Karpas-422 (cell line): ENCODE measurements at places on chromosomes 4 and X. TPM values are rescaled to one million over a fixed set of nuclear protein-coding genes. Genes with fewer than 3 reads are reported as not detected.

GRCh38 chr4:151824656-151825055, 63.8 kb upstream of the GATB start:
- DNase-seq: no peak

SYN1 gene
- not detected in 2 replicates for total RNA-seq

- DNase-seq: no peak
Observed at GRCh38 chrX:17805120-17805519, 56.0 kb downstream of the RAI2 start.

CCKAR gene
- not detected in 2 replicates for total RNA-seq

GRCh38 chr4:165137205-165137604, 24.5 kb upstream of the TMEM192 start:
- no peak for DNase-seq

DNA sequence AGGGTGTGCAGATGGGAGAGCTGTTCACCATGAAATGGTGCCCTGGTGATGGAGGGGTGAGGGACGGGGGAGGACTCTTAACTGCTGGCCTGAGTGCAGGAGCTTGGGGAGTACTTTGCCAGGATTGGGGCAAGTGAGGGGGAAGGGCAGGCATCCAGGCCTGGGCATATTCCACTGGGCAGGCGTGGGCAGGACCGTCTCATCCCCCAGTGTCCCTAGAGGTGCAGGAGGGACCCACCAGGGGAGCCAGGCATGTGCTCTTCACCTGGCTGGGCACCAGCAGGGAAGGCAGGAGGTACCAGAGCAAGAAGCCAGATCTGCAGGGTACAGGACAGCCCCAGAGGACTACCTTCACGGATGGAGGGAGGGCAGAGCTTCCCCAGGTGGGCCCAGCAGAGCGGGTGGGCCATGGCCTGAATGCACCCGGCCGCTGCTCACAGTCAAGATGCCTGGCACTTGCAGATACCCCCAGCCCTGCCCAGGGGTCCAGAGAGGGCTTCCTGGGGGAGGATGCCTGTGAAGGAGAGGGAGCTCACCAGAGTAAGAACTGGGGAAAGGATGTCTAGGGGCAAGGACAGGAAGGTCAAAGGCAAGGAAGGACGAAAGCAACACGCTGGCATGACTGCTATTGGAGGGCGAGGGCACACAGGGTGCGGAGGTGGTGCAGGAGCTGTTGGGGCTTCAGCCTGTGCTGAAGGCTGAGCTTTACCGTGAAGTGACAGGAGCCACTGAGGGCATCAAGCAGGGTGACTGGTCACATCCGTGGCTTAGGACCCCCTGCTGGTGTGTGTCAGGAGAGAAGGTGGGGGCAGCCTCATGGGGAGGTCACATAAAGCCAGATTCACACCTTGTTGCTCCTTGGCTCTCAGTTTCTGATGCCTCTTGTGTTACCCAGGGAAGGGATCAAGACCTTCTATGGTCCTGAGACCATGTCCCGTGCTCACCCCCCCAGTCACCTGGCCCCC, 68.2 kb upstream of the NKX1-1 start:
- no peak for DNase-seq

- DNase-seq: no peak
Observed at GRCh38 chrX:11786862-11787261, 28.8 kb downstream of the MSL3 start.

DNA sequence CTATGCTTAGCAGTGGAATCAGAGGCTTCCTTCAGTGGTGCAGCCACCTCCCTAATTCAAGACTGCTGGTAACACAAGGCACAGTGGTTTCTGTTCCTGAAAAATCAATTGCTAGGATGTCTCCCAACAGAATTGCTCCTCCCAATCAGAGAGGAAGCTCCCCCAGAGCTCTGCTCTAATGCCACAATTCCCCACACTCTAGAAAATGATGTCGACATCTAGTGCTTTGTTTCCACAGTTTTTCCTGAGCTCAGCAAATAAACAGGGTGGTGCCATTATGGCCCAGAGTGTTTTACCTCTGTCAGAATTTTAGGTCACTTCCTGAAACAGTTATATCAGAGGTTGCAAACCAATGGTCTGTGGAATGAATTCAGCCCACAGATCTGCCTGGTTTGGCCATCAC, 24.7 kb downstream of the TAB3 start:
- no peak for DNase-seq

DNA sequence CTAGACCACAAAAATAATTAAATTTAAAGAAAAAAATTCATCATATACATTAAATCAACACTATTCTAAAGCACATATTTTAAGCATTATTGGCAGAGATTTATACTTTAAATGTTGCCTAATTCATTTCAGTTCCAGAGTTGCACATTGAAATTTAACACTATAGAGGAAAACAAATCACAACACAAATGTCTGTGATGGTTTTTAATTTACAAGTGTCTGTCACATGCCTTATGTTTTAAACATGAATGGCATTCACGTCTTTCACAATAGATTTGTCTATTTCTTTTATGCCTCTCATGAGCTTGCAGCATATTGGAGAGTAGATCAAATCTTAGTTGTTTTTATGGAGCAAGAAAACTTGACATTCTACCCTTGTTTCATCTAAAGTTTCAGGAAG, 811.3 kb downstream of the NLGN4X start:
- no peak for DNase-seq

RADX gene
- 18.4 and 22.7 TPM in 2 replicates for total RNA-seq

SLC26A1 gene
- not detected in 2 replicates for total RNA-seq

DNA sequence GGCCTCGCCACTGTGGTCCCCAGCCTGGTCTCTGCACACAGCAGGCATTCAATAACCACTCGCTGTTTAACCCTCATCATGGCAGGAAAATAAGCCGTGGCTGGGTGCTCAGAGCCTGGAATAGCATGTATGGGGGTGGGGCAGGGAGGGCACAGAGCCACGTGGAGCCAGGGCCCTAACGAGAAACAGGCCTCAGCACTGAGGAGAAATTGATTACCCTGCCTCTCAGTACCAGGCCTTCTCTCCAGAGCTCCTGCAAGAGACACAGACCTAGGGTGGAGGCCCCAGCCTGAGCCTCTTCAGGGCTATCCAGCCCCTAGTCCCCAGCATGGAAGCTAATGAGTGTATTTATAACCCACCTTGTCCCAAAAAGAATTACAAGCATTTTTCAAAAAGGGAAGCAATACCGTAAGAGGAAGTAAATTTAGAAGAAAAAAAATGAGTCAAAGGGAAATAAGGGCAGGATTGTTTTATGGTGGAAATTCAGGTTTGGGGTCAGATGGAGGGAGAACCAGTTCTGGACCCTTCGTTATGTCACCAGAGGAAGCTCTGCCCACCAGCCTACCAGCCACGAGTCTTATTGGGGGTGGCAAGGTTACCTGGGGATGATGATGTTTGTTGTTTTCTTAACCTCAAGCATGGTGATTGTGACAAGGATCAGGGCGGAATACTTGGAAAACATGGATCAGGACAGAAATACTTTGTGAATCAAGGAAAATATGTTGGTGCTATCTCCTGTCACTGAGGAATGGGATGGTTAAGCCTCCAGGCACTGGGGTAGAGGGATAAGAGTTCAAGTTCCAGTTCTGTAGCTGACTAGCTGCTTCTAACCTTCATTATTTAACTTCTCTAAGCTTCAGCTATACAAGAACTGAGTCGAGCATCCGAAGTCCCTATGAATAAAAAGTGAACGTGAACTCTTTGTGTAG, 101.9 kb upstream of the RBPJ start:
- DNase-seq: no peak

SCML2 gene
- total RNA-seq: not detected in 2 replicates

- DNase-seq: no peak
Observed at GRCh38 chrX:130626521-130626920, 224.7 kb downstream of the RBMX2 start.

DNA sequence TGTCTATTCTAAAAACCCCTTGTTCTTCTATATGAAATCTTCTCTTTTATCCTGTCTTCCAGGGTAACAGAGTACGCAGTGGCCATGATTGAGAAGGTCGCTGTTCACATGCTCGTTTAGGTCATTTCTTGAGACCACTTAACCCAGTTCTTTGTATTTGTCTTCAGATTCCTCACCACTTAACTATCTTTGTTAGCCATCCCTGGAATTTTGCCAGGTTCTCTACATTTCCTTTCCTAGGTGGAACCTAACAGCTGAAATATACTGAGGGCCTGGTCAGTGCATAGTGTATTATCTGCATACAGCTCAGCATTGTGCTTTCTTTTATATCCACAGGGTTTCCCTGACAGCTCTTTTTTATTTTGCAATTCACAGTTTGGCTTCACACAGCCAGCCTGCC, 148.9 kb upstream of the GALNT7 start:
- DNase-seq: no peak

MMRN1 gene
- not detected in 2 replicates for total RNA-seq

DNA sequence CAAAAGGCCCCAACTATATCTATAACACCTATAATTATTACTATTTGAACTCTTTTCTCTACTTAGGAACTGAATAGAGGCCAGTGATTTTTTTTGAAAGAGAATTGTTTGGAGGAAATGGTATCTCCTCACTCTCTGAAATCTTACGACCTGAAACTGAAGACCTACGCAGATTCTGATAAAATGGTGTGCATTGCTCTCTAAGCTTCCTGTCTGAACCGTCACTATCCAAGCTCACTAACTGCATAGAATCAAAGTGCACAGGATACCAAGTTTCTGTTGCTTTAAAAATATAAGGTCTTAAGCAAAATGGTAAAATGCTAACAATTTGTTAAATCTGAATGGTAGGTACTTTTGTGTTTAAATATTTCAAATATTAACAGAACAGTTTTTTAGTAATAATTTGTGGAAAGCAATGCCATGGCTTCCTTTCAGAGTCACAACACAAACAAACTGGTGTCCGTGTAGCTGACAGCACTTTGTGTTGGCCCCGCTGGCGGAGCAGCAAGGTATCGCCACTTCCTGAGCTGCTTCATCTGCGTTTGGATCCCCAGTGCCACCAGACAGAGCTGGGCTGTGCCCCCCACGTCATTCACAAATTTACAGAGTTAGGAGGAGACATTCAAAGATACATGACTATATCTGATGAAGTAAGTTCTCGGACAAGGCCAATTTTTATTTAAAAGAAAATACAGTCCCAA, 313.9 kb downstream of the FBXW7 start:
- DNase-seq: no peak

DNA sequence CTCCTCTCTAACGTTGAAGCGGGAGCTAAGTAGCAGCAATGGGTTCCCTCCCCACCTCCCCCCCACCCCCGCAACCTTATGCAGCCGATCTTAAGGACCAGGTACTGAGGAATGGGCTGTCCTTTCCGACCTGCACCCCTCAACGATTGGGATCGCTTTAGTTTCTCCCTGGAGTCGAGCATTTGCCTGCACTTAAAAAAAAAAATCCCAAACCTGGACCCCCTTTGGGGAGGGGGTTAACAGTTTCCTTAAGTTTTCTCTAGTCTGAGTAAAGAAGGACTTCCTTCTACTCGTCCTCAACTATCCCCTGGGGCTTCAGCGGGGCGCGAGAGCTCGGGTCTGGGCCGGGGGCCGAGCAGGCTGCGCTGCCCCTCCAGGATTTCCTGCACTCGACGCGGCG, 25.7 kb upstream of the BCORL1 start:
- no peak for DNase-seq

- DNase-seq: no peak
Observed at GRCh38 chrX:10073671-10074070, 83.1 kb upstream of the CLCN4 start.

- DNase-seq: no peak
Observed at GRCh38 chrX:37906357-37906756, 59.0 kb upstream of the DYNLT3 start.

PABPC4L gene
- not detected in 2 replicates for total RNA-seq
